Spinal cord (tissue), 10 donors: ENCODE measurements at places on chromosomes 6 and 20.

- DNase-seq, result no peak
These were observed 109.8 kb upstream of the EXOC2 start for GRCh38 chr6:802701-803100.

DNA sequence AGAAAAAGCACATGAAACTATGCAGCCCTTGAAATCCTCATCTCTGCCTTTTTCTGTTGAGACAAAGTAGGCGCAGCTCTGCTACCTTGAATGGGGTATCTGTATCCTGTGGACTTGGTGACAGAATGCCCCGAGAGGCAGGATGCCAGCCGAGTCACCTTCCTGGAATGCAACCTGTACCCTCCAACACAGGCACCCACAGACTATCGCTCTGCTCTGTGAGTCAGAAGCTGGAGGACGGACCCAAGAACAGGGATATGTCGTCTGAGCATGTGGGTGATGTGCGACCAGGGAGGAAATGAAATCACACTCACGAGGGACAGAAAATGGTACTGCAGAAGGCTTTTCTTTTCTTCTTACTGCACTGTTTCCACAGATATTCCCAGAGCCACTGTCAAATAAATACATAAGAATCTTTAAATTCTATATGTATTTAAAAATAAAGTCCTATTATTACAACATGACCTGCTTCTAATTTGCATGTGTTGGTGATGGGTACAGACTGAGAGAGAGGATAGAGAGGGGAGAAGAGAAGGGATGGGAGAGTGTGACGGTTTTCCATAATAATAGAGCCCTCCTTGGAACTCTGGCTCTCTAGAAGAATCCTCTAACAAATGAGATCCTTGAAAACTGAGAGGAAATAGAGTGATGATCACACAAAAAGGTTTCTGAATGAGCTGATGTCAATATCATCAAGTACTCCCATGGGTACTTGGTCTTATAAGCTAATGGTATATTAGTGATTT, 308.1 kb downstream of the FOXC1 start:
- no peak for DNase-seq

DNA sequence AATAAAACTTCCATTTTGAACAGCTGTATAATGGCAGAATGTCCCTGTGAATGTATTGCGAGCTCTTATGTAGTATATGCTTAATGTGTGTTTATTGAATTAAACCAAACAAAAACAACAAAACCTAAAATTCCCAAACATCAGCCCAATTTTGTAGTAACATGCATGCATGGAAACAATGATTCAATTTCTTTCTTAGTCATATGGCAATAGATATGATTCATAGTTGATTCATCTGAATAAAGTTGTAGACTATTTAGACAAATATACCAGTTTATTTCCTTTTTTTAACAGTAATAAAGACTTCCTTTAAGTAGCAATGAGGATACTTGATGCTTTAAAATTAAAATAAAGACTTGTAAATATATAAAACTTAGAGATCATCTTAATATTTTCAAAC, 670.6 kb downstream of the CD109 start:
- no peak for DNase-seq

- no peak for DNase-seq
These were observed 70.9 kb downstream of the RTN4IP1 start for GRCh38 chr6:106558364-106558763.

DNA sequence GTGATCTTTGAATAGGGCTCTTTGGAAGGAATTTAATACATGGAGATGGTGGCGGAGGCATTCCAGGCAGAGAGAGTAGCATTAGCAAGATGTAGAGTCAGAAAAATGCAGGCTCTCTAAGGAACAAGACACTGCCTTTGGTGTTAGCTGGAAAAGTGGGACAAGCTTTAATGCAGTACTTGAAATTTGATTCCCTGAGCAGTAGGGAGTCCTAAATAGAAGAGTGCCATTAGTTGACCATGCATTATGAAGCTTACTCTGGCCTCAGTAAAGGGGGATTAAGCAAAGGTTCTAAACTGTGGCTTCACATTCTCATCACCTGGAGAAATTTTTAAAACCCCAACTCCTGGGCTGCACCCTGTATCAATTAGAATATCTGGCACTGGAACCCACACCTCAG, 494.8 kb upstream of the SOX4 start:
- no peak for DNase-seq

GRCh38 chr6:6927521-6928361, 180.0 kb upstream of the RREB1 start:
- DNase-seq, result no peak

GRCh38 chr6:134065706-134066105, 13.3 kb upstream of the SLC2A12 start:
- no peak for DNase-seq

DNA sequence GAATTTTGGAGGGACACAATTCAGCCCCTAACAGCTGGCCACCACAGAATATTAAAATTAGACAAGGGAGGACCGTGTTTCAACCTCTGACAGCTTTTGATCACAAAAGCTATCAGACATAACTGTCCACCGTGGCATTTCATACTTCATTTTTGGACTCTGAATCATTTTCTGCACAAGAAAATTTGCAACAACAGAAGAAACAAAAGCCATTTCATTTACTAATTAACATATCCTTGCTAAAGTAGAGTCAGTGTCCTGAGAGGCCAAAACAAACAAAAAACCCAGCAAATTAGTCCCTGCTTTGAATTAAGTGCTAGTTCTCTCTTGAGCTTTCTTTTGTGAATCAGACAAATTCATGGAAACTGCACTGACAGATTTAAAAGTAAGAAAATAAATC, 17.6 kb upstream of the COL12A1 start:
- no peak for DNase-seq

DNA sequence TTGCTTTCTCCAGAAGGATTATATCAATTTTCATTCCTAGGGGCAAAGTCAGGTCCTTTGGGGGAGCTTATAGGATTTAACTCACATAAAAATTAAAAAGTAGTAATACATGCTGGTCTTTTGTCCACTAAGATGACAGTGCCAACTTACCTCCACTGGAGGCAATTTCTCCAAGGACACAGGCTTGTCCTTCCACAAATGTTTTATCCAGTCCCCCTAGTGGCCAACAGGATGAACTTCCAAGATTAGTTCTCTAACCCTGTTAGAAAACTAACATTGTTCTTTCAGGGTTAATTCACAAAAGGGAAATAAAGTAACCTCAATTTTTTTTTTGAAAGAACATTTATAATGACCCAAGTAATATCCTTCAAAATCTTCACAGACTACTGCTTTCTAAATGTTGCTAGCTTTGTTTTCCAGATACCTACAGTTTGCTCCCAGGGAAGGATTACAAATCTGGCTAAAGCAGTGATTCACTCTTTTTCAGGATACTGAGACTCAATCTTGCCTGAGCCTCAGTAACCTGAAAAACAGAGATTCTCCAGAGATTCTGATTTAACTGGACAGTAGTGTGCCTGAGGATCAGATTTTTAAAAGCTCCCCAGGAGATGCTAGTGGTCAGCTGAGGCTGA, 31.7 kb upstream of the UBR2 start:
- DNase-seq, result peak; percentile 83

- DNase-seq, result no peak
These were observed 528.6 kb upstream of the JARID2 start for GRCh38 chr6:14717307-14717706.

DNA sequence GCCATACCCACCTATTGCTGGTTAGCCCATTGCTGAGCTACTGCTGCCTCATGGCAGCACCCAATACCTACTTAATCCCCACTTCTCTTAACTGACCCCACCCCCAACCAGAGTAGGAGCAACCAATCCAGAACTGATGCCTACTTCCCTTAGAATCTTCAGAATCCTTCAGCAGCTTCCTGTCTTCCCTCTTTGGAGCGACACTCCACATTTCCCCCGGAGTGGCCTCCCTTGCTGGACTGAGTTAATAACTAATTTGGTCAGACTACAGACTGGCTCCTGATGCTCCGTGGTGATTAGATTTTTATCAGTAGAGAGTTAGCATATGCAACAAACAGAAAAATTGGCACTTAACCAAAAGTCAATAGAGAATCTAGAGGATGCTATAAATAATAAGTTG, 51.2 kb upstream of the UBR2 start:
- DNase-seq, result no peak

- DNase-seq, result no peak
These were observed 169.5 kb downstream of the OTOR start for GRCh38 chr20:16917636-16918035.

GRCh38 chr6:152399399-152399798, 237.8 kb downstream of the SYNE1 start:
- DNase-seq, result no peak

GRCh38 chr6:88238065-88238464, 71.9 kb upstream of the CNR1 start:
- no peak for DNase-seq

GRCh38 chr6:136628996-136629395, 78.8 kb upstream of the MAP7 start:
- DNase-seq, result no peak

GRCh38 chr6:64326939-64327338, 691.3 kb downstream of the PHF3 start:
- no peak for DNase-seq

DNA sequence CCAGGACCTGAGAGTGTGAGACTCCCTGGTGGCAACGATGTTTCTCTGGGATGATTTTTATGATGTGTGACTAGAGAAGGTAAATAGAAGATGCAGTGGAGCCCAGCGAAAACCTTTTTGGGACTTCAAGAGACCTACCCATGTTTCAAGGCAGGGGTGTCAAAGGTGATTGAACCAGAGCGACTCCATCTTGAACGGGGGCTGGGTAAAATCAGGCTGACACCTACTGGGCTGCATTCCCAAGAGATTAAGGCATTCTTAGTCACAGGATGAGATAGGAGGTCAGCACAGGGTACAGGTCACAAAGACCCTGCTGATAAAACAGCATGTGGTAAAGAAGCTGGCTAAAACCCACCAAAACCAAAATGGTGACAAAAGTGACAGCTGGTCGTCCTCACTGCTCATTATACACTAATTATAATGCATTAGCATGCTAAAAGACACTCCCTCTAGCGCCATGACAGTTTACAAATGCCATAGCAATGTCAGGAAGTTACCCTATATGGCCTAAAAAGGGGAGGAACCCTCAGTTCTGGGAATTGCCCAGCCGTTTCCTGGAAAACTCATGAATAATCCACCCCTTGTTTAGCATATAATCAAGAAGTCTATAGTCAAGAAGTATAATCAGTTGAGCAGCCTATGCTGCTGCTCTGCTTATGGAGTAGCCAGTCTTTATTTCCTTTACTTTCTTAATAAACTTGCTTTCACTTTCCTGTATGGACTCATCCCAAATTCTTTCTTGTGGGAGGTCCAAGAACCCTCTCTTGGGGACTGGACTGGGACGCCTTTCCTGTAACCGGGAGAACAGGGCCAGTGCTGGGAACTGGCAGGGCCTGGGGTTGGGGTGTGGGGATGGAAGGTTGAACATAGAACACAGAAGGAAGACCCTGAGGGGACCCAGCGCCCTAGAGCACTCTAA, 526.4 kb downstream of the QKI start:
- no peak for DNase-seq

DNA sequence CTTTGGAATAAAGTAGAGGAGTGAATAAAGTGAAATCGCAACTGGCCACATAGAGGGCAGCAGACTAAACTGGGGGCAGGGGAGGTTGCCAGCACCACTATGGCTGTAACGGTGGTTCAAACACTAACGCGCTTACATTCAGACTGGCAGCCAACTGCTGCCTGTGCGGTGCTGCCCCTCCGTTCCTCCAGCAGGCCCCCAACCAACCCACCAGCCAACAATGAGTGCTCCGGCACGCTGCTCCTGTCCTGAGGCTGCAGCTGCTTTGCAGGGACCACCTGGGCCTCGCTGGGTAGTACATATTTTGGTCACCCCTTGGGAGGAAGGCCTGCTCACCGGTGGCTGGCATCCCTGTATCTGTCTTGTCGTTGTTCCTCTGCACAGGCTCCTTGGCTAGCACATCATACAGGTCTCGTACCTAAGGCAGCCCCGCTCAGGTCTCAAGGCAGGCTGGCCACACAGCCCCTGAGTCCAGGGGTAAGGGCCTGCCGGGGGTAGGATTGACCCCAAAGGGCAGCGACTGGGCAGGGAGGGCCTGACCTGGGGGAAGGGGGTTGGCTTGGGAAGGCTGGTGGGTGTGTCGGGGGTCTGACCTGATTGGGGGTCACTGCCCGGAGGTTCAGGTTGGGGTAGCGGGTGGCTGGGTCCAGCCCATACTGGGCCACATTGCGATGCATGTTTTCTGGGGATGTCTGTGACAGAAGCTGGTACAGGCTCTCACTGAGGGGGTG, 6.3 kb downstream of the MICAL1 start:
- DNase-seq, result no peak

DNA sequence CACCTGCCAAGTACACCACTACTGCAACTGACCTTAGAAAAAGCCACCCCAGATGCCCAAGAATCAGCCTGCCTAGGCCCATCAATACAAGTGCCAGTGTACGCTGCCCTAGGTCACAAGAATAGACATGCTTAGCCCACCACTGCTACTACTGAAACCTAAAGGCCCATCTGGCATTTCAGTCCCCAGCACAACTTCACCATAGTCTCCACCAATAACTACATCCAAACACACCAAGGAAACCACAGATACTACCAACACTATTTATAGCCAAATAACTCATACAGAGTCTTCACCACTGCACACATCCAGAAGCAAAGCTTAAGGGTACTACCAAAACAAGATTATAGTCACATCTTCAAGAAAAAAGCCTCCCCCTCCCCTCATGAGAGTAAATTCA, 28.2 kb downstream of the TREML4 start:
- no peak for DNase-seq

DNA sequence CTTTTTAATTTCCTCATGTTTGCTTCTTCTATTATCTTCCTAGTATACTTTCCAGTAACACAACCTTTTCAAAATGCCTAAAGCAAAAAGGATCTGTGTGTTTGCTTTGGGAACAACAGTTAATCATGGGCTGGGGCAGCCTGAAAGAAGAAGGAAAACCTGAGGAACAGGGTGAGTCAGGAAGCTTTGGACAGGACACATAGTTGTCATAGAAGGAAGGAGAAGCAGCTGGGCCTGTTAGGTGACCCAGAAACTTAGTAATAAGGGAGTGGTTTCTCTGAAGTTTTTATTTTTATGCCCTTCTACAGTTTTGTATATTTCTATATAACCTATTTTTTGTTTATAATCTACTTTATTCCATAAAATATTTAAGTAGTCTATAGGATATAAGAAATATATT, 61.4 kb downstream of the CD24 start:
- DNase-seq, result no peak

DNA sequence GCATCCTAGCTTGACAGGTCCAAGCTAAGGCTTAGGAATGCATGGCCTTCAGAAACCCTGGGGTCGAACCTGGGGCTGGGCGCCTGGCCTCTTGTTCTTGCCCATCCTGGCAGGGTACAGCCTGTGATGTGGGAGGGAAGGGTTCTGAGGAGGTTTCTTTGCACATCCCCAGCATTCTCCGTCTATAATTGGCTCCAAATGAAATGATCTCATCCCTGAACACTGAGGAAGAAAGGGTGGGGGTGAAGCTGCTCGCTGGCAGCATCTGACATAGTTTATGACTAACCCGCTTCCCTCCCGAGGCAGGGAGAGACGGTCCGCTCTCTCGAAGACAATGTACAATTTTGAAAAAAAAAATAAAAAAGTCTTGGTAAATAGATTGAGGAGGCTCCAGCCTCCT, 67.1 kb upstream of the ZNFX1 start:
- no peak for DNase-seq

- DNase-seq, result no peak
These were observed 79.4 kb downstream of the GFOD1 start for GRCh38 chr6:13407709-13408695.
